ENCODE measurements at places on chromosomes 3 and 15. TPM values are rescaled to one million over a fixed set of nuclear protein-coding genes. Genes with fewer than 3 reads are reported as not detected.
A peak's percentile ranks its signal among the peaks of the same experiment; 100 is the strongest.

GRCh38 chr3:134034005-134034785 is 4.5 kb upstream of the SLCO2A1 start:
- DNase-seq: no peak

DNA sequence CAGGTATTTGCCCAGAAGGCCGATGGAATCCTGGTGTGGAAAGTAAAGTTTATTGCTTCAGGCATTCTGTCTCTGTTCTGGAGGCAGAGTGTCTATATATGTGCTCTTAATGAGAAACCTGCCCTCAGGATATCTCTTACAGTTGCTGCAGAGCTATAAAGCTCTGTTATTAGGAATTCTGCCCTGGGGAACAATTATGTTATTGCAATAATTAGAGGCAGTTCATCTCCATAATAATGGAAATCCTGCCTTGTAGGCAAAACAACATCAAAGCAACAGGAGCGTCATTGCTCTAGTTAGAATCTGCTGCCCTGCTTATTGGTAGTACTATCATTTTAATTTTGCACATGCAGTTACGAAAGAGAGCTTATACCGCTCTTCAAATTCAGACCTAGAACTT is 175.6 kb downstream of the IL5RA start:
- no peak for DNase-seq

DNA sequence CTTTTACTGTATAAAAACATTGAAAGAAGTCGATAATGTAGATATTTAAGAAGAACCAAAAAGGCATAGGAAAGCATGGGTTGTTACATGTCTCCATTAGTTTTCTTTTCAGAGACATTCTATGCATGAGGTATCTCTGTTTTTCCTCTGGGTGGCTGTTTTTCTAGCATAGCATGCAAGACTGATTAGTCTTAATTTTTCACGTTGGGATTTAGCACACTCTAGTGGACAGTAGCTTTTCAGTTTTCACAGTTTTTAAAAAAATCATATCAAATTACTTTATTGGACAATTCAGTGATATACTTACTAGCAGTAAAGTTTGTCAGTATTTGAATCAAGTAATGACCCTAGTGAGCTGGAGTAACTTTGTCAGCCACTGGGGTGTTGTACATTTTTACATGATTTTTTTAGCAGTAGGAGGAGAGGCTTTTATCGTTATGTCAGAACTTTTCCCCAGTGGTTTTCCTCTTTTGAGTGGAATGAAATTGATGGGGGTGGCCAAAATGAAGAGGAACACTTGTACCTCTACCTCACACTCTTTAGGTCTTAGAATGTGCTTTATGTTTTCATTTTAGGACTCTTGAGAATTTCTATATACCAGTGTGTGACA is 57.2 kb downstream of the SEC22A start:
- peak; percentile 68 for DNase-seq

DNA sequence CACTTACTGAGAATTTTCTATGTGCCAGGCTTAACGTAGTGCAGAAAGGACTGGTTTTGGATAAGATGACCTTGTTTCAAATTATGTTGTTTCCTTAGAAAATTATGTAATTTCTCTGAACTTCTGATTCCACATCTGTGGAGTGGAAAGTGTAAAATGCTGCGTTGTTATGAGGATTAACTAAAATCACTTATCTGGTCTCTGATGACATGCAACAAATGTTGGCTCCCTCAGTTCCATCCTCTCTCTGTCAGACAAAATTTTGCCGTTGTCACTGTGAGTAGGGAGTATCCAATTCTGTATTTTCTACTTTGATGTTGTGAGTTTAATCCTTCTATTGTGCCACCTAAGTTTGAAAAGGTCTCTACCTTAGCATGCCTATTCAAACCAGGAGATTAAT is 175.5 kb downstream of the KCNMB2 start:
- no peak for DNase-seq

DNA sequence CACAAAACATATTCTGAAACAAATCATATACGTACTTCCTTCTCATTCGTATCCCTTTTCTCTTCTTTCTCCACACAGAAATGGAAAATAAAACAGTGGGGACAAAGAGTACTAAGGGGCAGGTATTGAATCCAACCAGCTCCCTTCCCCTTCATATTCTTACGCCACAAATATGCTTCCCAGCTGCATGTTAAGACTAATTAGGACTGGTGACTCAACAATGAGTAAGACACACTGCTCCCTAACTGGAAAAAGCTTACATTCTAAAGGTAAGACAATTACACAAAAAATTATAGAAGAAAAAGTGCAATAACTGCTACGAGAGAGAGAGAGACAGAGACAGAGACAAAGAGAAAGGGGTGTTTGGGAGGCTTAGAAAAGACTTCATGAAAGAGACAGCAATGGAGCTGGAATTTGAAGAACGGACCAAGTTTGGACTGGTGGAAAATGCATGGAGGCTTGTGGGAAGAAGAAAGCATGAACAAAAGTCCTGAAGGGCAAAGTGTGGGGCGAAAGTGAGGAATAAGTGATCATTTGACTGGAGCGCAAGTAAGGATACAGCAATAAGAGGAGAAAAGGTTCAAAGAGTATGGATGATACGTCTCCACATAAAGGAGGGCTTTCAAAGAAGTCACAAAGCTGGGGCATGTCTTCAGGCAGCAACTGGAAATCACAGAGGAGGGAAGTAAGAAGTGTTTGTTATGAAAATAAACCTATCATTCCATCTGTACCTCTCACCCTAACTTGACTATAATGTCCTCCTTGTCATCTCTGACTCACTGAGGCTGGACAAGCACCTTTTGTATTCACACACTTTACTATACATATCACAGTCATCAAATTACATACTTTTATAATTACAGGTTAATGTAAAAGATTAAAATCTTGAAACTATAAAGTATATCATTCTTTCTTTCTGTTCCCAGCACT is 49.2 kb downstream of the RYK start:
- peak; percentile 88 for DNase-seq

- DNase-seq: no peak
Observed at GRCh38 chr3:147977001-147977400, 567.8 kb downstream of the ZIC1 start.

DNA sequence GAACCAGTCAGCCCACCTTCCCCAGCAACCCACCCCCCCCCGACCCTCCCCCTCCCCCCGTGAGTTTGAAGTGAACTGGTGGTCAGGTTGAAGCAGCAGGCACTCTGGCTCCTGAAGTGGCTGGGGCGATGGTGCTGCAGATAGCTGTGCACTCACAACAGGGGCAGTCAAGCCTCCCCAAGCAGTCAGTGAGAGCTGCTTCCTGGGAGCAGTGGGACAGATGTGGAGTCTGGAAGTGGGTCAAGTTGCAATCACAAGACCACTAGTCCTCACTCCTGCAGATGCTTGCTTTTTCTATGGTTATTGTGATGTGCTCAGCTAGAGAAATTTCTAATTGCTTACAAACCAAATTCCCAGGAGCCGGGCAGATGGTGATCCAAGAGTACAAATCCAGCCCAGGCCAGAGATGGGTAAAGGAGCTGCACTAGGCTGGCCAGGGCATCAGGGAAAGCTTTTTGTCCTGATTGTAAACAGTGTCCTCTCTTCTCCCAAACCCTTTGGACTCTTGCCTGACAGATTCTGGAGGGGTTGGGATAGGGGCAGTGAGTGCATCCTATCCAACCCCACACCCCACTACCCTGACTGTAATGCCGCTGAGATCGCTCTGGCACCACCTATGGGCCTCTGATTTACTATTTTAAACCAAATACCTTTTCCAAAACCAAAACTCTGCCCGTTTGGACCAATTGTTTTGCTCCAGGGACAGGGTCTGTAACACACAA is 9.8 kb upstream of the CLPX start:
- no peak for DNase-seq

DNA sequence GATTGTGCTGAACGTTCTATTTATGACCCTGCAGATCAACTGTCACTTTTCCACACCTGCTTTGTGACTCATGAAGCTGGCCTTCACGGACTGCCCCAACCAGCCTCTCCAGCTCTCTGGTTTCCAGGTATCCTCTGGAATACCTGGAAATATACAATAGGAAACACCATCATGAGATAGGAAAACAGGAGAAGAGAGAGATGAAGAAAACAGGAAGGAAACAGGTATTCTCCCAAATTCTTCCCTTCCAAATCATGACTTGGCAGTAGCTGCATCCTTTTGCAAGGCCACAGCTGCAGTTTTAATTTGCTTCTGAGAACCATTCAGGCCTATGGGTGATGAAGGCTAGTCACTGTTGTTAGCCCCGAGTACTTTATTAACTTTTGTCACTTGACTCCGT is 909.1 kb downstream of the EPHA3 start:
- no peak for DNase-seq

GRCh38 chr15:55112706-55113105 is 84.0 kb downstream of the RSL24D1 start:
- no peak for DNase-seq

GRCh38 chr3:4401441-4401840 is 65.6 kb downstream of the SUMF1 start:
- DNase-seq: no peak

DNA sequence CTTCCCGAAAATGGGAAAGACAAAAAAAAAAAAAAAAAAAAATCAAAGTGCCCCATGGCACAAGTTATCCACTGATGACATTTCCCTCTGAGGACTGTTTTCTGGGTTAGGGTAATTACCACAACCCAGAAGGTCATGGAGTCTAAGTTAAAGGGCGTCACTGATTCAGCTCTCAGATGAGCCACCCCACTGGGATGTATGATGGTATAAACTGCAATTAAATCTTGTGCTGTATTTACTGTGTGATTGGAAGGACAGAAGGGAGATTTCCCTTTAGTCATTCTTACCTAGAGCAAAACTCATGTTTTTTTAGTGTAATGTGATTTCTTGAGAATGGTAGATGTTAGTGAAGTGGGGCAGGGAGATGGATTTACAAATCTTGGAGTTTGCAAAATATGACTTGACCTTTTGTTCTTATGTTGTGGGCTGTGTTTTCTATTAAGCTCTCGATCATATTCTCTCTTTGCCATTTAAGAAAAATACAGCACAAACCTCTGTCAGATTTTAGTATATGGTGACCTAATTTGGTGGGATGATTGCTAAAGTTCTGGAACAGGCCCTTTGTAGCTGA is 244.2 kb downstream of the PTPRG start:
- no peak for DNase-seq

DNA sequence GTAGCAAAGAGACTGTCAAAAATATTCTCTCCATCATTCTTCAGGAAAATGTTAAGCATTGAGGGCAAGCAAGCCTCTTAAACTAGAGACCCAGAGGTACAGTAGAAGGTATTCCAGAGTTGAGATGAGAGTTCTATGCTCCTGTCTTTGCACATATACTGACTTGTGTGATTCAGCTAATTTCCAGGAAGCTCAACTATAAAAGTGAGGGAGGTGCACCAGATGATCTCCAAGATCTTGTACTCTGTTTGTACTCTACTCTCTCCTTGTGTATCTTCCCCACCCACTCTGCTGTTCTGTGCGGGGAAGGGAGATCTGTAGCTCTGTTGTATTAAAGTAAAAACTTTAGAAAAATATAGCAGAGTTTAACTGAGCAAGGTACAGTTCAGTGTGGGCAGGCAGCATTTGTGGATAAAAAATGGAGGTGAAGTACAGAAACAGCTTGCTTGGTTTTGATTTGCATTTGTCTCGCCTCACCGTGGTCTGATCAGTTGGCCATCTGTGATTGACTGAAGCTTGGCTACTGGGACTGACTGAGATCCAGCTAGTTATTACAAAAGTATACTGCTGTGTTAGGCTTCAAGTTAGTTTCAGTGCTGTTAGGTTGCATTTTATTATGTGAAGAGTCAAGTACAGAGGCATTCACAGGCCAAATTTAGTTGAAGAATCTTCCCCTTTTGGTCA is 463.1 kb upstream of the GOLIM4 start:
- DNase-seq: no peak

- DNase-seq: peak; percentile 84
Observed at GRCh38 chr15:40047415-40048210, 8.6 kb upstream of the SRP14 start.

CFAP100 gene
- not detected for total RNA-seq

GPR62 gene
- total RNA-seq: not detected

Data from A172 (cell line).